ENCODE measurements at places on chromosomes 4 and X. TPM values are rescaled to one million over a fixed set of nuclear protein-coding genes. Genes with fewer than 3 reads are reported as not detected.

GRCh38 chr4:128364565-128364964, 77.0 kb upstream of the PGRMC2 start:
- H3K4me1 ChIP-seq, result no peaks in the 10 kb centered on the region
- no peak overlapping the region for H3K4me3 ChIP-seq
- H3K27me3 ChIP-seq, result no peaks in the 10 kb centered on the region
- H3K36me3 ChIP-seq, result no peaks in the 10 kb centered on the region

TAF7L gene
- total RNA-seq, result not detected

DNA sequence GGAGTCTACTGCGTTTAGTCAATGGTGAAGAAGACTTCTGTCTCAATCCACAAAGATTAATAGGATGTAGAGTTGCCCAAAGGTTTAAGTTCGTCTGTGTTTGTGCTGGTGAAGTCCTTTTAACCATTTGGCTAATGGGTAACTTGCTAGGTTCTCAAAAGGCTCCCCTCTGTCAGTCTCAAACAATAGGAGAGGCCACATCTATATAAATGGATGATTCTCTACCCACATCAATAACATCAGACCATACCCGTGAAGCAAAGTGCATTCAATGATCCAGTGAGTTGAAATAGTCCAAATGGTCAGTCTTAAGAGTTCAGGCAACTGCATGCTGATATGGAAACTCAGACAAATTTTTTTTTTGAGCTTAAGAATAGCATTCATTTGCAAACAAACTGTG, 28.1 kb downstream of the RS1 start:
- no peak overlapping the region for H3K4me3 ChIP-seq
- no peak overlapping the region for H3K27ac ChIP-seq
- H3K4me1 ChIP-seq, result no peaks in the 10 kb centered on the region
- H3K27me3 ChIP-seq, result no peaks in the 10 kb centered on the region
- DNase-seq, result no peak

GRCh38 chr4:110411574-110412011, 64.4 kb upstream of the ENPEP start:
- no peaks in the 10 kb centered on the region for H3K36me3 ChIP-seq
- H3K4me3 ChIP-seq, result no peak overlapping the region
- no peaks in the 10 kb centered on the region for H3K27me3 ChIP-seq
- no peak overlapping the region for H3K27ac ChIP-seq

DNA sequence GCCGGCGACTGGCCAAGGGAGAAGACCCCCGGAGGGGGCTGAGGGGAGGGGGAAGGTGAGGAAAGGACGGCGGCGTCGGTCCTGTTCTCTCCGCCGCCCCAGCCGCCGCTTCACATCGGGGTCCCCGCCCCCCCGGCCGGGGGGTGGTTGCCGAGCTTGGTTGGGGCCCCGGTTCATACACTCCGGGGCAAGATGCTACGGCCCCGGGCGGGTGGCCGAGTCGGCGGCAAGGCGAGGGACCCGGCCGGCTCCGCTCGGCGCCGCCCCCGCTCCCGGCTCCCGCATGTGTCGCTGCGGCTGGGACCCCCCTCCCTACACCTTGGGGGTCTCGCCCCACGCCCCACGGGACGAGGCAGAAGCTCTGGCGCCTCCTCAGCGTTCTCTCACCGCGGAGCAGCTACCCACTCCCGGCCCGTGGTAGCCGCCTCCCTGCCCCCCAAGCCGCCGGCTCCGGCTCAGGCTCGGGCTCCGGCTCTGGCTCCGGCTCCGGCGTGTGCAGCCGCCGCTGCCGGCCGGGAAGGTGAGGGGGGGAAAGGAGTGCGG, 461 bp downstream of the FBXW7 start:
- no peaks in the 10 kb centered on the region for H3K36me3 ChIP-seq
- peak overlapping the region; percentile 91 for H3K4me3 ChIP-seq
- no peaks in the 10 kb centered on the region for H3K4me1 ChIP-seq
- DNase-seq, result peak; percentile 32

GRCh38 chrX:66126662-66127061, 37.4 kb upstream of the HEPH start:
- H3K4me3 ChIP-seq, result no peak overlapping the region
- H3K27me3 ChIP-seq, result no peaks in the 10 kb centered on the region
- H3K27ac ChIP-seq, result no peak overlapping the region
- no peaks in the 10 kb centered on the region for H3K36me3 ChIP-seq
- H3K4me1 ChIP-seq, result no peaks in the 10 kb centered on the region

- no peaks in the 10 kb centered on the region for H3K4me1 ChIP-seq
- no peaks in the 10 kb centered on the region for H3K36me3 ChIP-seq
- no peaks in the 10 kb centered on the region for H3K27me3 ChIP-seq
- no peak overlapping the region for H3K27ac ChIP-seq
- no peak for DNase-seq
Measured at GRCh38 chrX:74270393-74270792, 33.6 kb upstream of the ZCCHC13 start.

GRCh38 chr4:164011791-164012190, 517.3 kb downstream of the TMA16 start:
- H3K4me1 ChIP-seq, result no peaks in the 10 kb centered on the region
- no peak overlapping the region for H3K4me3 ChIP-seq
- no peaks in the 10 kb centered on the region for H3K36me3 ChIP-seq
- H3K27me3 ChIP-seq, result no peaks in the 10 kb centered on the region

SPOCK3 gene
- total RNA-seq, result 1.7 TPM

RRH gene
- not detected for total RNA-seq

DNA sequence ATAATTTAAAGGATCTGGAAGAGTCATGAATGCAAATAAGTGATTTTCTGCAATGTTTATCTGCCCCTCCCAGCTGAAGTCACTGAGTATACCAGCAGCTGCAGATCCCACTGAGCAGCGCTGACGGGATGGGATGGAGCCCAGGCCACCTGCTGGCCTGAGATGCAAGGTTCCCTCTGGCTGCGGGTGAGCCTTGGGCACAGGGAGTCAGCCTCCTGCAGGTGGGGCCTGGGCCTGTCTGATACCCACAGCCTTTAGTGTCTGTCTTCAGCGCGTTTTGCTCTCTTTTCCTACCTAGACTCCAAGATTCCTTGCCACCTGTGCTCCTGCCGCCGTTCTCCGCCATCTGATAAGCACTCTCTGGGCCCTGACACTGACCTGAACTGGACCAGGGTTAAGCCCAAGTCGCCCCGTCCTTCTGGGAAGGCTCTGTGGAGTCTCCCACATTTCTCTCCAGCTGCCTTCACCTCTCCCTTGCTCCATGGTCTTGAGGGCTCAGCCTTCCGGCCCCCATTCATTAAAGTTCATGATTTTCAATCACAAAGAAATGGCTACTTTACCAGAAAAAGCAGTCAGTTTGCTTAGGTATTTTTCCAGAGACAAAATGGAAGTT, 223.1 kb upstream of the FAT1 start:
- no peaks in the 10 kb centered on the region for H3K36me3 ChIP-seq
- no peaks in the 10 kb centered on the region for H3K27me3 ChIP-seq
- DNase-seq, result peak; percentile 74
- no peak overlapping the region for H3K4me3 ChIP-seq

Data from Peyer's patch (tissue), 4 donors.